ENCODE measurements at places on chromosomes 16 and 17.
A peak's percentile ranks its signal among the peaks of the same experiment; 100 is the strongest.

DNA sequence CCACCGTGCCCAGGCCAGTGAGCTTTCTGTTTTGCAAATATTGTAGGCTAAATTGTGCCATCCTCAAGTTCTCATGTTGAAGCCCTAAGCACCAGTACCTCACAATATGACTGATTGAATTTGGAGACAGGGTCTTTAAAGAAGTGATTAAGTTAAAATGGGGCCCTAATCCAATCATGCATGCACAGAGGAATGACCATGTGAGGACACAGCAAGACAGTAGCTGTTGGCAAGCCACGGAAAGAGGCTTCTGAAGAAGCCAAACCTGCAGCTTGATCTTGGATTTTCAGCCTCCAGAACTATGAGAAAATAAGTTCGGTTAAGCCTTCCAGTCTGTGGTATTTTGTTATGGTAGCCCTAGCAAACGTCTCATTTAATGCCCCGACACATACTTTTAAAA, 24.9 kb downstream of the TOM1L2 start:
- no peak for DNase-seq

DNA sequence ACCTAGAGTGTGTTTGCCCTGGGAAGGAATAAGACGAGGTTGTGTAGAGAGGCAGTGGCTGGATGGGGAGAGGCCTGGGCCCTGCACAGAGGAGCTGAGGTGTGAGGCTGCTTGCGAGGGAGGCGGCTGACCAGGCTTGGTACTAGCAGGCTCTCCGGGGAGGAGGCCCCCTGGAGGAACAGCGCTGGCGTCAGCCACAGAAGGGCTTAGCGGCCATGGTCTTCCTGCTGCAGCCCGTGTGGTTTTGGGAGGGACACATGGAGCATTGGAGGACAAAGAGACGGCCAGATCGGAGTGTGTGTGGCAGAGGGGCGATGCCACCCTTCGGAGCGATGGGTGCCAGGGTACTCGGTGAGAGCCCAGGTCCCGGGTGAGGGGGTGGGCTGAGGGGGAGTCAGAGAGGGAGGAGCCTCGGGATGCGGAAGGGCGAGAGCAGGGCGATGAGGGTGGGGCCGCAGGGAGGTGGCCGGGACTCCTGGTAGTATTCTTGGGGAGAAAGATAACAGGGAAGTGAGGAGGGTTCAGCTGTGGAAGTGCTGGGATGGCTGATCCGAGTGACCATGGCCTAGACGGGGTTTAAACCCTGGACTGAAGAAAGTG, 8.3 kb downstream of the BANP start:
- no peak for DNase-seq

- DNase-seq, result no peak
Observed at GRCh38 chr17:40726919-40727318, 23.4 kb upstream of the KRT24 start.

- DNase-seq, result no peak
Observed at GRCh38 chr17:7211491-7212273, 8.0 kb downstream of the DLG4 start.

- DNase-seq, result peak; percentile 23
Observed at GRCh38 chr16:47970291-47970931, 185.4 kb downstream of the ABCC12 start.

Measured in smooth muscle cell of the brain vasculature (primary cell).